ENCODE measurements at places on chromosomes 4 and X.

- DNase-seq: no peak
Observed at GRCh38 chr4:137545461-137545861, 13.2 kb upstream of the PCDH18 start.

GRCh38 chr4:164614999-164615398, 138.9 kb upstream of the SMIM31 start:
- DNase-seq: no peak

- no peak for DNase-seq
Observed at GRCh38 chrX:131942034-131942433, 81.1 kb upstream of the STK26 start.

- DNase-seq: peak; percentile 30
Observed at GRCh38 chr4:112895811-112896608, 153.4 kb upstream of the ANK2 start.

GRCh38 chrX:13093529-13094140, 49.2 kb upstream of the FAM9C start:
- DNase-seq: no peak

DNA sequence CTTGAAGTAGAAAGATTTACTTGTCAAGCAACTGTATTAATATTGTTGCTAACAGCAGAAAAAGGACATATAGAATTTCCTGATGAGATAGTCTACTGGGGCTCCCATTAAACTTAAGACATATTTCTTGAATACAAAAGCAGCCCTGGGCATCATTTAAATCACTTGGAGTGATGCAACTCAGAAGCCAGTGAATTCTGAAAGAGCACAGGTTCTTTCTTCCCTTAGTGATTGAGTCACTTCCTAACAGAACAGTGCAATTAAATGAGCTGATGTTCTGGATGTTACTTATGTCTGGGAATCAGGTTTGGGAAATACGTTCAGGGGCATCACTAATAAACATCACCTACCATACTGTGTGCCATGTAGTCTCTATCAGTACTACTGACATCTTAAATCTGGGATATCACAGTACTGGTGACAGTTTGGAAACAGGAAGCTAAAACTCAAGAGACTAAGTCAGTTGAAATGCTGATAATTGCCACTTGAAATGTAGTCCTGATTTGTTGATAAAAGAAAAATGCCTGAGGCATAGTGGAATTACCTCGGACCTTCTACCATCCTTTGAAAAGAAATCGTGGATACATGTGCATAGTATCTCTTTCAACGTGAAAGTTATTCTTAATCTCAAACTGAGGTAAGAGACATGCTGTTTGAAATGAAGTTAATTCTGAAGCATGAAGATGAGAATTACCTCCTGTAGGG, 249.2 kb upstream of the GPRIN3 start:
- no peak for DNase-seq

- DNase-seq: no peak
Observed at GRCh38 chrX:130028196-130028595, 45.8 kb downstream of the BCORL1 start.

- DNase-seq: no peak
Observed at GRCh38 chr4:8739820-8740665, 131.6 kb downstream of the HMX1 start.

DNA sequence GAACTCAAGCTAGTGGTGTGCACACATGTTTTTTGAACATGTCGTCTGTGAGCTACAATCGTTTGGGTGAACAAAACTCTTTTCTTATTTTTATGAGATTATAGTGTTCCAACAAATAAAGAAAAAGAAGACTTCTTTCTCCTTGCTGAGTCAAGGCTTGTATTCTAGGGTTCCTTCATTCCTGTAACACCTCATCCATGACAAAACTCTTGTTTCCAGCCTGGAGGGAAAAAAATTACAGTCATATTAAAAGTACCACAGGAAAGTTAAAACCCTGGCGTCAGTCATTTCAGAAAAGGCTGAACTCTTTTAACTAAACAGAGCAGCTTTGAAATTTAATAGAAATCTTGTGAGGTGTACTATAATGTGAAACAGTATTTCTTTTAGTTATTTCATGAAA, 79.2 kb upstream of the BOD1L1 start:
- DNase-seq: no peak

DNA sequence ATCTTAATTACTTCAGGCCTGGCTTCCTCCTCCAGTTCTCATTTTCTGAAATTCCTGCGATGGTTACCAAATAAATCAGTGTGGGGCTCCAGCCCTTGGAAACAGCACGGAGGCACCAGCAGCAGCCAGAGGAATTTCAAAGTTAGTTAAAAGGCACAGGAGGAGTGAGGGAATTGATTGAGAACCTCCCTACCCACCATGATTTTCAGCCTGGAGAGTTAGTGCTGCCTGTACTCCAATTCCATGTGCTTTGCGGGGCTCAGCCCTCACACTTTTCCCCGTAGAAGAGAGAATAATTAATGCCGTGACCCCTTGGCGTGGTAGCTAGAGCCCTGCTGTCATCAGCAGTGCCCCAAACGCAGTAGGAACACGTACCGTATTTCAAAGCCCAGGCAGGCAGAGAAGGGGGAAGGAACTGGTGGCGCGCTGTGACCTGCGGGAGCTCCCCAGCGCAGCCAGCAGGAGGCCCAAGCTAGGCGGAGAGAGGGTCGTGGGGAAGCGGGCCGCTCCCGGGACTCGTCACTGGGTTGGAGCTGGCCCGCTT, 84.0 kb upstream of the IGFBP7 start:
- peak; percentile 28 for DNase-seq

DNA sequence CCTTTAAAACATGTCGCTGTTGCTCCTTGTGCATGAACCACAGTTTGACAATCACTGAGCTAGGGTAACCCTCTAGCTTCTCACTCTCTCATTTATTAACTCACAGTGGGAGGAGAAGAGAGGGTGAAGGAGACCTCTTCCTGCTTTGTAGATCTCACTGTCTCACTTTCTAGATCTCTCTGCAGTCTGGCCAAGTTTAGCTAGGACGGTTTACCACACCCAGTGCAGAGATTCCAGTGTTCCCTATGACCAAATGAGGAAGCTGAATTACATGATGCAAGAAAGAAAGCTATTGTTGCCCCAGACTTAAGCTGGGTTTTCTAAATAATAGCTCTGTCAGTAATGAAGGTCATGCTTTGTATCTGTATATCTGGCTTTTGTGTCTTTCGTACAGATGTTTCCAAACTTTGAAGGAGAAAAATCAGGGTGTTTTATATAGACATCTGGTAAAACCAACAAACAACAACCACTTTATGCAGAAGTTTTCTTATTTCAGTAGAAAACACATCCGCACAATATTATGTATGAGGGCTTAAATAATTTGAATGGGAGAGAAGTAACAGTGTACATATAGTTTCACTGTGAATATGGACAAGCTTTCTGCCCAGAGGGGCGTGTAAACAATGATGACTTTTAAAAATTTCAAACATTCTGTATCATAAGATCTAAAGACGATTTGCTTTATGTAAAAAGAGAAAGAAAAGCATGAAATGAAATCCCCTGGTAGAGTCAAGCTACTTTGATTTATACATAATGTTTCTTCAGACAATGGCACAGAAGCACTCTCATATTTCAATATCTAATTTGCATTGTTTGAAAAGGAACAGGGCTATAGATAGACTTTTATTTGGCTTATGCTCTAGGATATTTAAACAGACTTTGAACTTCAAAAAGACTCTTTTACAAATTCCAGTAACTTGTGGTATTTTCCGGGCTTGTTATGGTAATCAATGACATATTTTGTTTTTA, 582.3 kb downstream of the FSTL5 start:
- DNase-seq: no peak

- DNase-seq: peak; percentile 51
Observed at GRCh38 chr4:52751487-52751911, 274 bp upstream of the ERVMER34-1 start.

DNA sequence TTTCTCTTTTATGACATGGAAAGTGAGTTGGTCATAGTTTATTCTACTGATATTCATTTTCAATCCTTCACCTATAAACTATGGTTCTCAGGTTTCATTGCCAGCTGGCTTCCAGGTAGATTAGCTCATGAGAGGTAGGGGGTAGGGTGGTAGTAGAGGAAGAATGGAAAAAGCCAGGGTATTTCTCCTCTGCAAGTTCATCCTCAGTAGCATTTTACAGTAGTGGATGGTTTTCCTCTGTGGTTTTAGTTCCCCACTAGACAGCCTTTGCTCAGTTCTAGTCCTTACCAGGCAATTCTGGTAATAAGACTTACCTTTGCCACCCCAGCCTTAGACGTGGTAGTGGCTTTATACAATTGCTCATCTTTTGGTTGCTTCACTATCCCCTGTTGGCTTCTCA, 8.9 kb upstream of the NAA11 start:
- no peak for DNase-seq

- DNase-seq: no peak
Observed at GRCh38 chr4:34372815-34373214, 1871.5 kb downstream of the ARAP2 start.

- no peak for DNase-seq
Observed at GRCh38 chr4:24745172-24745895, 50.0 kb upstream of the SOD3 start.

DNA sequence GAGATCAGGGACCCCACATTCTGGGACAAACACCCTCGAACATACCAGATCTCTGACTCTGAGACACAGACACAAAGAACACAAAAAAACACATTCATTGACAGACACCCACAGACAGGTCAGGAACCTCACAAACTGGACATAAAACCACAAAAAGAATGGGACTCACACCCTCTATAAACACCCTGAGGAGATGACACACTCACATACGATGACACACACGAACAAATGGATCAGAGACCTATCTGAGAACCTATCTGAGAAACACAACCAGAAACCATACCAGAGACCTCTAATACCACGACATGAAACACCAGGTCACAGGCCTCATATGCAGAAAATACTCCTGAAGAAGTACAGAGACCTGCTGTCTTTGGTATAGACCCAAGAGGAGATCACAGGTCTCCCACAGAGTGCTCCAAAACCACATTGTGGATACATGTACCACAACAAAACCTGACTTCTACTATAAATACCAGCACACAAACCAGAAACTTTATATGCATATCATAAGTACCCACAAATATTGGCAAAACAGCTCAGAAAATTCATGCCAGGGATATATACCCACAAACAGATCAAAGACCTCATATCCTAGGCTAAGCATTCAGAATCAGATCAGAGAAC, 19.5 kb downstream of the SUV39H1 start:
- DNase-seq: no peak

DNA sequence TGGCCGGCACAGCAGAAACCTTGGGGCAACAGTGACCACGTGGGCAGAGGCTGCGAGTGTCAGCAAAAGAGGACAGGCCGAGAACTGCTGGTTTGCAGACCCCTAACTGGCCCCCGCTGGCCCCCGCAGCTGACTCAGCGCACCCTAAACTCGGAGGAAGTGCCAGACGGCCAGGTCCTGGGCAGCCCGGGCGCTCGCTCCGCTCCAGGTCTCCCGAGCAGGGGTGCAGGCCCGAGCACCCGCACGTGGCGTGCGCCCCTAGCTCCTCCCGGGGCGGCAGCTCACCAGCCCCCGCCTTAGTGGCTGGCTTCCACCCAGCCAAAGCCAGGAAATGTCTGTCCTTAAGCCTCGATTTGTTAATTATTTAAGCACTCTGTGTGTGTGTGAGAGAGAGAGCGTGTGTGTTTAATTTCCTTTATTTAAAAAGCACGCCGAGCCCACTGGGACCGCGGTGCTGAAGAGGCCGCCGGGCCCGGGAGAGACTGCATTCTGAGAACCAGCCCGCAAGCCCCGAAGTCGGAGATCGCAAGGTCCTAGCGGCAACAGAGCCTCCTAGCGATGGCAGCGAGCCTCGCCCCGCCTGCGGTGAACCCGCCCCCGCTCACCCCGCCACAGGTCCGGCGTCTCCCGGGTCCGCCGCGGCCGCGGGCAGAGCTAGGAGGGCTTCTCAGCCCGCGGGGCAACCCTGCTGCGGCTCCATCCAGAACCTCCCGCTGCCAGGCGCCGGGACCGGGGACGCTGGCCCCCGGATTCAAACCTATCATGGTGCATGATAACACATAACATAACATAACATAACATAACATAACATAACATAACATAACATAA, 45.9 kb upstream of the CDKN2AIP start:
- peak; percentile 81 for DNase-seq

DNA sequence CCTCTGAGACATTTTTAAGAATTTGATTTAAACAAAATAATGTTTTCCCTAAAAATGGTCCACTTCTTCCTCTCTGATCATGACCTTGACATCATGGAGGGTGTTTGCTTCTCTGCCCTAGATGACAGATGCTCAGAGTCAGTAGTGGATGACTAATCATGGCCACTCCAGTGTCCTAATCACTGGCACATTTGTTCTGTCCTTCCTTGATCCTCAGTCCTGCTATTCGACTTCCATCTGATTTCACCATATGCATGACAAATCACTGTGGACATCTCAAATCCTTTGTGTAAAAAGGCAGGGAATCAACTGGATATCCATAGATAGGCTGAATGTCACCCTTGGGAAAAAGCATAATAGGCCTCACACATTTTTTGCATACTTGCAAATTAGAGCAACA, 9.0 kb downstream of the CRMP1 start:
- no peak for DNase-seq

DNA sequence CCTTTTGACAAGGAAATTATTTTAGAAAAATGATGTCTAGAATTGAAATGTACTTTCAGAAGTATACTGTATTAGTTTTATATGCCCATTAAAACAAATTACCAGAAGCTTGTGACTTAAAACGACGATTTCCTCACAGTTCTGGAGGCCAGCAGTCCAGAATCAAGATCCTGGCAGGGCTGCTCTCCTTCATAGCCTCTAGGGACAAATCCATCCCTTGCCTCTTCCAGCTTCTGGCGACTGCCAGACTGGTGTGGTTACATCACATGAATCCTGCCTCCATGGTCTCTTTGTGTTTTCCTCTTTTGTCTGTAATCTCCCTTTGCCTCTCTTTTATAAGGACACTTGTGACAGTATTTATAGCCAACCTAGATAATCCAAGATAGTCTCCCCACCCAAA, 97.1 kb downstream of the IQCM start:
- DNase-seq: no peak

DNA sequence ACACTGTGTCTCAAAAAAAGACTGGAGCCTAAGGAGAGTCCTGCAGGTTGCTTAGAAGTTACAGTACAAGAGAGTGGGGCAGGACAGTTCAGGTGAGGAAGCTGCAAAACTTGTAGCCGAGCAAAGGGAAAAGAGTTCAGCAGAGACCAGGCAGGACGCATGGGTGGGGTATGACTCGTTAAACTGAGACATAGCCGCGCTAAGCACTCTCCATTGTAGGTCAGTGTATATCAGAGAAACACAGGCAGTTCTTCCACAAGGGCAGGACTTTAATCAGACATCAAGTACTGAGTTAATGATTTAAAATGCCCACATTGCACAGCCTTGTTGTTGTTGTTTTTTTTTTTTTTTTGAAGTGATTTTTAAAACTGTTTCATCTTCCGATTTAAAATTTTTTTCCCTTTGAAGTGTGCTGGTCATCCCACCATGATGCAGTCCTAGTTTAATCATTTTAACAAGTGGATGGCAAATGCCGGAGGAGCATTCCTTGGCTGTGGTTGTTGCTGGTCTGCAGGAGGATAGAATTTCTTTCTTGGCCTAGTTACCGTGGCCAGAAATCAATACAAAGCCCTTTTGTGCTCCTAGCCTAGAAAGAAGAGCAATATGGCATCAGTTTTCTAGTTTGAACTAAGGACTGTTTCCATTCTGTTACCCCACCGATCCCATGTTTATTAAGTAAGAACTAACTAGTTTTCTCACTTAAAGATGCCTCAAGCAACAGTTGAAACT, 10.3 kb downstream of the LAP3 start:
- DNase-seq: no peak

Measured in right hindlimb (tissue), 1 donor.